Naive thymus-derived CD8-positive, alpha-beta T cell (primary cell): ENCODE measurements at places on chromosomes 1 and 21. TPM values are rescaled to one million over a fixed set of nuclear protein-coding genes. Genes with fewer than 3 reads are reported as not detected.

TRNP1 gene
- not detected for total RNA-seq

YARS1 gene
- total RNA-seq, result 181 TPM

ADGRB2 gene
- total RNA-seq, result 0.18 TPM

OR6Y1 gene
- total RNA-seq, result not detected

CFAP298 gene
- total RNA-seq, result 35.0 TPM

ADAM30 gene
- not detected for total RNA-seq

EPHX1 gene
- 5.9 TPM for total RNA-seq

ZNF648 gene
- total RNA-seq, result not detected

HCRTR1 gene
- not detected for total RNA-seq

LCE1F gene
- total RNA-seq, result not detected

DNA sequence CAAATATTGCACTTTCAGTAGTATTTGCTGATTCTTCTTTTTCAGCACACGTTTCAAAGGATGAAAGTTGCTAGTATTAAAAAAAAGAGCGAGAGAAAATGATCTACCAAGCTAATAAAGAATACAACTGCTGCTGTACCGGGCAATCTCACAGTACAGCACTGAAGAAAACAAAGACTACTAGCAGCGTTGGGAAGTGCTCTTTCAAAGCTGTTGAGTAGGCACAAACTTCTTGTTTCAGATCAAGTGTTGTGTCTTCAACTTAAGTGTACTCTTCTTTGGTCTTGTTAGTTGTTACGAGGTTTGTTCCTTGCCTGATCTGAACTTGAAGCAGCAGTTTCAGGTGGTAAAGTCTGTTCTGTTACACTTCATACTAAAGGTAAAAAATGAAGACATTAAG is 7.9 kb downstream of the CSDE1 start:
- peak overlapping the region; percentile 15 for H3K27ac ChIP-seq
- peak overlapping the region; percentile 66 for H3K4me3 ChIP-seq
- no peaks in the 10 kb centered on the region for H3K27me3 ChIP-seq
- peaks cover 68% of the 10 kb centered on the region for H3K36me3 ChIP-seq

DNA sequence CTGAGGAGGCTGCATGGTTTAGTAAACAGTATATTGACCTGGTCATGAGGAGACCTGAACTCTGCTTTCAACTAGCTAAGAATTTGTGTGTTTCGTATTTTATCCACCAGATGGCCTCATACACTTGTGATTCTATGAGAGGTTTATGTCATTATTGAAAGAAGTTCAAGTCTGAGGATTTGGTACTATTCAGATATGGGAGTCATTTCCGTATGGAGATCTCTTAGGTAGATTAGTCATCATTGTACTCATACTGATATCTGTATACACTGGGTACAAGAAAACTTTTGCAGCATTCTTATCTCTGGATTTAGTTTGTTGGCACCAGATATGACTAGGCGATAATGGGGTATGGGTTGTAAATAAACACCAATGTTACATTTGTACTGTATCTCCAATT is 26.6 kb downstream of the ATF6 start:
- peaks cover 5% of the 10 kb centered on the region for H3K4me1 ChIP-seq
- no peaks in the 10 kb centered on the region for H3K27me3 ChIP-seq
- no peak for DNase-seq
- H3K27ac ChIP-seq, result no peak overlapping the region
- H3K4me3 ChIP-seq, result no peak overlapping the region

GRCh38 chr21:15000081-15000480 is 64.7 kb downstream of the NRIP1 start:
- H3K27me3 ChIP-seq, result no peaks in the 10 kb centered on the region
- H3K36me3 ChIP-seq, result peaks cover 2% of the 10 kb centered on the region
- DNase-seq, result no peak
- H3K4me3 ChIP-seq, result no peak overlapping the region

GRCh38 chr1:99710994-99711393 is 55.4 kb downstream of the FRRS1 start:
- H3K27me3 ChIP-seq, result no peaks in the 10 kb centered on the region
- H3K36me3 ChIP-seq, result no peaks in the 10 kb centered on the region
- no peak overlapping the region for H3K27ac ChIP-seq
- no peak overlapping the region for H3K4me3 ChIP-seq
- no peak for DNase-seq

DNA sequence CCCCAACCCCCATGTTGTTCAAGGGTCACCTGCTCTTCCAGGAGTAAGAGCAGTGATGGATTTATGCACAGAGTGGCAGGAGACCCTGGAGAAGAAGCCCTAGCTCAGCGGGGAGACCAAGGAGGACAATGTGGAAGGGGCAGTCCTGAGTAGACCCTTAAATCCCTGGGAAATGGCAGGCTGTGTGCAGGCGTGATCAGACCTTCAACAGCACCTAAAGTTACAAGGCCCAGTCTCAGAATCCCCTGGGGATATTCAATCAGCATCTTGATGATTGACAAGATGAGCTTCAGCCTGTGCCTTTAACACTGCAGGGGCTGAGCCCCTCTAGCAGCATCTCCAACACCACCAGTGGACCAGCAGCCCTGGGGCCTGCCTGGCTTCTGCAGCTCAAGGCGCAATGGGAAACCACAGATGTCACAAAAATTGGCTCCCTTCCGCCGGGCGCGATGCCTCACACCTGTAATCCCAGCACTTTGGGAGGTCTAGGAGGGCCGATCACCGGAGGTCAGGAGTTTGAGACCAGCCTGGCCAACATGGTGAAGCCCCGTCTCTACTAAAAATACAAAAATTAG is 60.4 kb downstream of the IRF2BP2 start:
- H3K27ac ChIP-seq, result no peak overlapping the region
- H3K4me3 ChIP-seq, result no peak overlapping the region
- DNase-seq, result no peak
- H3K36me3 ChIP-seq, result no peaks in the 10 kb centered on the region
- no peaks in the 10 kb centered on the region for H3K27me3 ChIP-seq

DNA sequence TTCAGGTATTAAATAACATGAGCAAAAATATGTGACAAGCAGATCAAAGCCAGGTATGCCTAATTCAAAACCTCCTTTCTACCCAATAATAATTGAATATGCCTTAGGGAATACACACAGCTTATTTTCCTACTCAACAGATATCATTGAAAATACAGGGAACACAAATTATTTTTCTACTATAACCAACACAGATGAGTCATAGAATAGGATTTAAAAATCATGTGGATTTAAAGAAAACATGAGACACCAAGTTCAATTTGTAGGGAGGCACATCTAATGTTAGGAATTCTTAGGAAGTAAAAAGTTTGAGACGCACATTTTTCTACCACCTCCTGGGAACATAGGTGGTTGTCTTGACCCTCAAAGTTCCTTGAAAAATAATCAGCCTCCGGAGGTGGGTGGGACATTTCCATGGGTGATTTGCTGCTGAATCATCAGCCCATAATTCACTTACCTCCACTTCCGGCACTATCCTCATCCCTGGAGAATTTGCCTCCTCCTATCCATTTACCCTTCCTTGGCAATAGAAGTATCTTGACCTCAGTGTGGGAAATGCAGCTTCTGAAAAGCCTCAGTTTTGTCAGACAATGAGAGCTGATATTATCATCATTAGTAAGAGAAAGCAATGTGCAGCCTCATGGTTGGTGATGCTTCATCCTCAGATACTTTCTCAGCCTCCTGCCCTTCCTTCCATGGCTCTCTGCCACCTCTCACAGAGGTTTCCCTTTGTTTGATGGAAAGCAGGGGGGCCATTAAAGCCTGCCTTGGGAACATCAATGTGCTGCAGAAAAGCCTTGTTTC is 33.5 kb upstream of the RGS4 start:
- H3K4me1 ChIP-seq, result no peaks in the 10 kb centered on the region
- H3K27ac ChIP-seq, result no peak overlapping the region
- no peak overlapping the region for H3K4me3 ChIP-seq
- DNase-seq, result no peak

DNA sequence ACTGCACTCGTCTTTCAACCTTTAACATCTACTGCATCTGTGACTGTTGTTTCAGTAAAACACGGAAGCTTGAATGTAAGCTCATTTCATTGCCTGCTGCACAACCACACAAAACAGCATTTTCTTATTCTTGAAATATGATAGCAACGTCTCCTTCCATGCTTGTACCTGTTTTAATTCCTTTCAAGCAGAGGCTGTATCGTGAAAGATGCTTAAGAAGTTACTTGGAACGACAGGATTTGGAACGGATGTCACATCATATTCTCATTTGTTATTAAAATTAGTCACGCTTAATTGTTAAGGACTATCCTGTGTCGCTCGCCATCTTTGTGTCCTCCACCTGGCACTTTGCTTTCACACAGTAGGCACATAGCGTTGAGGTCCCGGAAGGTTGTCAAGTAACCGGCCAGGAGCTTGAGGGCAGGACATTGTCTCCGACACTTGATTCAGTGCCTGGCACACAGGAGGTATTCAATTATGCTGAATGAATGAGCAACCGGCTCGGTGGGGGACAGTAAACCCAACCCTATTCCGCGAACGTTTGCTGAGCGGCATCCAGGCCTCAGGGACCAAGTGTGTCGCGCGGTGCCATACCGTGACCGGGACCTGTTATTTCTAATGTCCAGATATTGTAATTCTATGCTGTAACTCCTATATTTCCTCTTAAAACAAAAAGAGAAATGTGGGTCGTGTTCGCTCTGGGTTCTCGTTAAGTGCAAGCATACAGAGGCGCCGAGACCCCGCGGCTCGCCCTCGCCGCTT is 499 bp upstream of the SH3GLB1 start:
- no peaks in the 10 kb centered on the region for H3K36me3 ChIP-seq
- no peaks in the 10 kb centered on the region for H3K27me3 ChIP-seq
- H3K4me3 ChIP-seq, result peak overlapping the region; percentile 99
- no peak for DNase-seq

DNA sequence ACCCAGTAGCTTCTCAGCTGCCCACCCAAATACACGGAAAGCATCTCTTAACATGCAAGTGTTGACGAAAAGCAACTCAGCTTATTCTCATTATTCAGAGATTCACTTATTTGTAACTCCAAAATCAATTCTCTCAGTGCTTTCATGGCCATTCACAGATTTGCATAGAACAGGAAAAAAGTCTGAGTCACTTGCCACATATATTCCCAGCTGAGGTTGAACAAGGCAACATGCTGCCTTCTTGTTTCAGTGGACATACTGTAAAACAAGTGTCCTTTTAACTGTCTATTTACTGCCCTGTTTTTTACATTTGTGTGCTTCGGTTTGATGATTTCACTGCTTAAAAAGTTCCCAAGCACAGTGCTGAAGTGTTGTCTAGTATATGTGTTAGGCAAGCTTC is 273.0 kb downstream of the LTN1 start:
- H3K36me3 ChIP-seq, result peaks cover 7% of the 10 kb centered on the region
- H3K27me3 ChIP-seq, result no peaks in the 10 kb centered on the region
- H3K4me1 ChIP-seq, result no peaks in the 10 kb centered on the region

DNA sequence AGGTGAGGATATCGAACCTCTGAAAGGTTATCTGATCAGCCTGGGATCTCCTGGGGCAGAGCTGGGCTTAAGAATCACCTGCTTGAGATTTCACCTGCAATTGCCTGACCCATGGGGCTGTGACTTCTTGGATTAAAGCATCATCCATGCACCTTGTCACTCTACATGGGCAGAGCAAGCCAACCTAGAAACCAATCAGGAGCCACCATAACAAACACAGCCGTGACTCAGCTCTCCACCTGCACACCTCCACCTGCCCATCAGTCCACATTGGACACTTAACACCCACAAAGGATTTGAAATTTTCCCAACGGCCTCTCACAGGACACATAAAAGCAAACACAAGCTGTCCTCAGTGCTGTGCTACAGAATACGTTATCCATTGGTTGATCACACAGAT is 35.1 kb upstream of the ETS2 start:
- no peaks in the 10 kb centered on the region for H3K36me3 ChIP-seq
- peaks cover 26% of the 10 kb centered on the region for H3K4me1 ChIP-seq
- DNase-seq, result no peak

- no peak overlapping the region for H3K4me3 ChIP-seq
- H3K27me3 ChIP-seq, result peaks cover 21% of the 10 kb centered on the region
- peaks cover 3% of the 10 kb centered on the region for H3K36me3 ChIP-seq
- no peak for DNase-seq
- H3K27ac ChIP-seq, result no peak overlapping the region
Measured at GRCh38 chr1:231046730-231047395, 6.8 kb upstream of the FAM89A start.
